Cardiac septum (tissue), 1 donor: ENCODE measurements at places on chromosomes 3 and 15.

DNA sequence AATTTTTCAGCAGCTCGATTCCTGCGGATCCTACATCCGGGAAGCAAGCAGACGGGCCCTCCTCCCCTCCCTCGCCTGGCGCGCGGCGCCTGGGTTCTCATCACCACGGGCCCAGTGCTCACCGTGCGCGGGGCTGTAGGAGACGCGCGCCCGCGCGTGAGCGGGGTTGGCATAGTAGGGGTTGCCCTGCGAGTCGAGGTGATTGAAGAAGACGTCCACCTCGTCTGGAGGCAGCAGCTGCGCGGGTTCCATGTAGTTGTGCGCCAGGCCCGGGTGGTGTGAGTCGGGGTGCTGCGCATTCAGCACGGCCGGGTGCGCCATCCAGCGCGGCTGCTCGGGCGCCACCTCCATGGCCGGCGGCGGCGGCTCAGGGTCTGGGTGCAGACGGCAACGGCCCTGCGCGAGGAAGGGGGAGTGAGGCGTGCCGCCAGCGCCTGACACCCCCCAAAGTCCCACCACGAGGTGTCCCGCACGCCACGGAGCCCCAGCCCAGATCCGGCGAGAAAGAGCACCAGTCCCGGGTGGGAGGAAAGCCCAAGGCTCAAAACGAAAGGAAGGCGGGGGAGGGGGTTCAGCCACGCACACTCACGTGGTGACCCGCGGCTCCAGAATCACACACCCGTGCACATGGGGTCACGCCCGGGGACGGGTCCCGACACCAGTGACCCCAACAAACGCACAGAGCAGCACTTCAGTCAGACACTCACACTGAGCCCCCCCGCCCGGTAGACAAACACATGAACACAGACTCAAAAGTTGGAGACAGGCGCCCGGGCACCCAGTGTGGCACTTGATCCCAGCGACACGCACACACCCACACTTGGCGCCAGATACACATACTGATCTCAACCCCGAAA, 6.1 kb downstream of the GATA2 start:
- no peak for DNase-seq

GRCh38 chr3:100129941-100130340, 15.6 kb upstream of the FILIP1L start:
- DNase-seq, result no peak

DNA sequence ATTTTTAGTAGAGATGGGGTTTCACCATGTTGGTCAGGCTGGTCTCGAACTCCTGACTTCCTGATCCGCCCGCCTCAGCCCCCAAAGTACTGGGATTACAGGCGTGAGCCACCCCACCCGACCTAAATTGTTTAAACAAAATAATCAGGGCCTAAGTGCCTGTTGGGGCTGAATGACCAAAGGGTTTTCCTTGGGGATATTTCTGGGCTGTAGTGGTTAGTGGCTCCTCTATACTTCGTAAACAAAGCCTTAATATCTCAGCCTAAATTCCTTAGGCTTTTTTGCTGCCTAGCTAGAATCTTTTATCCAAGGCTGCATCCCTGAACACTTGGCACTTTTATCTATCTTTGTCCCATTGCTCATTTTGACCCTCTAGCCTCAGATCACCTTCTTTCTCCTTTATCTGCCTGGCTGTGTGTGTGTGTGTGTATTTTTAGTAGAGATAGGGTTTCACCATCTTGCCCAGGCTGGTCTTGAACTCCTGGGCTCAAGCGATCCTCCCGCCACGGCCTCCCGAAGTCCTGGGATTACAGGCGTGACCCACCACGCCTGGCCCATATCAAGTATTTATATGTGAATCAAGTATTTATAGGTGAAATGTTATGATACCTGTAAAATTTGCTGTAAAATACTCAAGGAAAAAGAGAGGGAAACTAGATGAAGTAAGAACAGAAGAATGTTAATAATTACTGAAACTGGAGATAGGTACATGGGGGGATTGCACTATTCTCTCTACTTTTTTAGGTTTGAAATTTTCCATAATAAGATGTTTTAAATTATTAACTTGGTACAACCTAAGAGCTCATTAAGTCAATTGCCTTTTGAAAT, 1.8 kb downstream of the NUSAP1 start:
- no peak for DNase-seq

GRCh38 chr15:30824518-30825195, 79.1 kb upstream of the FAN1 start:
- DNase-seq, result no peak

GRCh38 chr3:133939463-133939835, 43.8 kb upstream of the RAB6B start:
- peak; percentile 71 for DNase-seq

DNA sequence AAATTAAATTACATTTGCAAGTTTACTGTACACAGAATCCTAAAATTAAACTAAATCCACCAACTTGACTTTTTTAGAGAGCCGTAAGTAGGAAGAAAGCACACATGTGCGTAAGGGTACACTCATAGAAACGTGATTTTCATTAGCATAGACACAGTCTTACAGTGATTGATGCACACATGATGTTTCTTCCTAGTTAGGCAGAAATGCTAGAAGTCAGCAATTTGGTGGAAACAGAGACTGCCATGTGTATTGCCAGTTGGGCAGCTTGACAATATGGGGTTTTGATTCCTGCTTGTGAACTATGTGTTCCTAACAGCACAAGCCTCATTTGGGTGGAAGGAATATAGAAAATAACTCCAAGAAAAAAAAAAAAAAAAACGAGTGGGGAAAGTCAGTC, 878.5 kb downstream of the ROBO1 start:
- no peak for DNase-seq

GRCh38 chr15:82768414-82769054, 37.3 kb downstream of the FSD2 start:
- DNase-seq, result no peak
